ENCODE measurements at places on chromosomes 4 and X. TPM values are rescaled to one million over a fixed set of nuclear protein-coding genes. Genes with fewer than 3 reads are reported as not detected.

The FGFR3 gene
- total RNA-seq = 17.0 TPM

The DYNLT3 gene
- 8.3 TPM for total RNA-seq

The TEX13A gene
- total RNA-seq = not detected

The GABRG1 gene
- total RNA-seq = not detected

The KIAA1210 gene
- total RNA-seq = not detected

The TSC22D3 gene
- 44.9 TPM for total RNA-seq

The MAMLD1 gene
- total RNA-seq = 0.25 TPM

The TCEANC gene
- total RNA-seq = 3.6 TPM

The OPRPN gene
- total RNA-seq = not detected

GRCh38 chr4:165844161-165844560, 28.9 kb upstream of the TLL1 start:
- no peak for DNase-seq

GRCh38 chr4:61772126-61772525, 572.0 kb downstream of the ADGRL3 start:
- no peak for DNase-seq

DNA sequence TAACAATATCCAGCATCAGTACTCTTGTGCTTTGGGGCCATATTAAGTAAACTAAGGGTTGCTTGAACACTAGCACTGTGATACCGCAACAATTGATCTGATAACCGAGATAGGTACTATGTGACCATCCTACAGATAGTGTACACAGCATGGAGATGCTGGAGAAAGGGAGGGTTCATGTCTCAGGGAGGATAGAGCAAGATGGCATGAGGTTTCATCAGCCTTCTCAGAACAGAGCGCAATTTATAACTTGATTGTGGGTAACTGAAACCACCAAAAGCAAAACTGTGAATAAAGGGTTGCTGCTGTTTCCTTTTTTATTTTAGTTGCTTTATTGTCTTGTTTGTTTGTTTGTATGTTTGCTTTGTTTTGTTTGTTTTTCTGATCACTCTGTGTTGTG, 1449.7 kb downstream of the PCDH7 start:
- no peak for DNase-seq

GRCh38 chr4:14368391-14368790, 633.9 kb upstream of the CPEB2 start:
- no peak for DNase-seq

GRCh38 chr4:26958925-26959653, 98.4 kb downstream of the STIM2 start:
- DNase-seq = no peak

DNA sequence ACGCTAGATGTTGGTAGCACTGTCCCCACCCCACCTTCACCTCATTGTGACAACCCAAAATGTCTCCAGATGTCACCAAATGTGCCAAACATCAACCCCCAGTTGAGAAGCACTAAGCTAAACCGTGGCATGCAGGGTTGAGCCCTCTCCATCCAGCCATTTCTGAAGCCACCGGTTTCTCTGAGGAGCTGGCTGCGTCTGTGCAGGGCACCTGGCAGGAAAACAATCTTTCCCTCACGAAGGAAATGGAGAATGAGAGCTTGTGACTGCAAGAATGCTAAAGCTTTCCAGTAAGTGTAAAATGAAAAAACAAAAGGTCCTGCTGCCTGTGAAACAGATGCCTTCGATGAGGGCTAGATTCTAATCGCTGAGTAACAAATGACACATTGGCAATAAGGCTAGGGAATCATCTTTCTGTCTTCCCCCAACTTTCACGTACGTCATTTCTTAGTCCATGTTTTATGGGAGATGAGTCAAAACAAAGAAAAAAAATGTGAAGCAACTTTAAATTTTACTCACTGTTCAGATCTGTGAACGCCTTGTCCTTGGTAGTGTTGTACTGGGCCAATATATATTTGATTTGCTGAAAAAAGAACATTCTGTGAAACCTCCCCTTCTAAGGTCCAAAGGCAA, 59.9 kb downstream of the PROM1 start:
- no peak for DNase-seq

GRCh38 chr4:122854447-122855352, 28.1 kb downstream of the FGF2 start:
- DNase-seq = peak; percentile 17

DNA sequence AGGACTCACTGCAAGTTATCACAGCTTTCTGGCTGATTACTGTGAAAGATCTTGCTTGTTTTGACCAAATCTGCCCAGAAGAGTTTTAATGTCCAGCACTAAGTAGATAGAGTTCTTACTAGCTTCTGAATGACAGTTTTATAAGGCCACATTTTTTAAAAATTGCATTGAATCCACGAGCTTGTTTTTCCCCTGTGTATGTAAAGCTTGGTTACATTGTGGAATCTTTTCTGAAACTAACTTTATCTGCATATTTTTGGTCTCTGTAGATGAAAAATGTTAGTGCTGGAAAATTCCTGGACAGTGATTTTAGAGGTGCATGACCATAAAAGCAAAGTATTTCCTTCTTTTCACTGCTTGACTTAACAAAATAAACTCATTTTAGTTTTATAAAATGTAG, 650.3 kb upstream of the FAM241A start:
- no peak for DNase-seq

DNA sequence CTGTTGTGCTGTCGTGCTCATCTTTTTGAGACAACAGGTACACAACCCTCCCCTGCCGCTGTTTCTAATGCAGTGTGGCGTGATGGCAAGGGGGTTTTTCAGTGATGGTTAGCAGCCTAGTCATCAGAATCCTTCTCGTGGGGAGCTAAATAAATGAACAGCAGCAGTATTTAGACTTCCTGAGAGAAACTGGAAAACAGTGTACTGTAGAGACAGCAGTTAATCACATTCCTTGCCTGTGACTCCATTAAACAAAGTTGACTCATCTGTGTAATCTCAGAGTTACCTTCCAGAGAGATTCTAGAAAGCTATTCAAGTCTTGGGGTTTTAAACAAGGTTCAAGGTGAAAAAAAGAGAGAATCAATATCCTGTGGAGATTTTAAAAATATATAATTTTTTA, 1753.2 kb upstream of the PCDH7 start:
- DNase-seq = no peak

DNA sequence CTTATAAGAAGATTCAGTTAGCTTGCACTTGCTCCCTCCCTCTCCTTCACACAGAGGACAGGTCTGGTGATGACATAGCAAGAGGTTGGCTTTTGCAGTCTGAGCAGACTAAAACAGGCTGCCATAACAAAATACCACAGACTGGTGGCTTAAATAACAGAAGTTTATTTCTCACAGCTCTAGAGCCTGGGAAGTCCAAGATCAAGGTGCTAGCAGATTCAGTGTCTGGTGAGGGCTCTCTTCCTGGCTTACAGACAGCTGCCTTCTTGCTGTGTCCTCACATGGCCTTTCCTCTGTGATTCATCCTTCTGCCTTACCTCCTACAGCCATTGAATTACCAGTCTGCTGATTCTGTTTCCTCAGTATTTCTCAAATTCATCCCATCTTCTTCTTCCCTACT, 13.1 kb downstream of the RP2 start:
- no peak for DNase-seq

- no peak for DNase-seq
Observed at GRCh38 chr4:108846568-108846967, 83.7 kb upstream of the ETNPPL start.

GRCh38 chrX:1453395-1453783, 680 bp upstream of the ASMTL start:
- no peak for DNase-seq

DNA sequence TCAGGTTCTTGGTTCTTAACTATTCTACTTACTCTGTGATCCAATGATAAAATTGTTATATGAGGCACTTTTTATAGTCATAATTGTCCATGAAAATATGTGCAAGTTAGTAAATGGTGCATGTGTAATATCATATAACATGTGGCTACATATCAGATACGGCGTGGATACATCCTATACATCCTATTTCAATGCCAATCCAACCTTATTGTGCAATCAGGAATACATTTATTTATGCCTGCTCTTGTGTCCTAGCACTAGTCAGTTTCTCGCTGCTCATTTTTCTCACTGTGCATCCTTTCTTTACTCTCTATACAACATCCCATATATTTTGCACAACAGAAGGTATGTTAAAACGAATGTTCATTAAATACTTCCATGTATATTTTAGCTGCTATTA, 1141.1 kb downstream of the FAT4 start:
- no peak for DNase-seq

DNA sequence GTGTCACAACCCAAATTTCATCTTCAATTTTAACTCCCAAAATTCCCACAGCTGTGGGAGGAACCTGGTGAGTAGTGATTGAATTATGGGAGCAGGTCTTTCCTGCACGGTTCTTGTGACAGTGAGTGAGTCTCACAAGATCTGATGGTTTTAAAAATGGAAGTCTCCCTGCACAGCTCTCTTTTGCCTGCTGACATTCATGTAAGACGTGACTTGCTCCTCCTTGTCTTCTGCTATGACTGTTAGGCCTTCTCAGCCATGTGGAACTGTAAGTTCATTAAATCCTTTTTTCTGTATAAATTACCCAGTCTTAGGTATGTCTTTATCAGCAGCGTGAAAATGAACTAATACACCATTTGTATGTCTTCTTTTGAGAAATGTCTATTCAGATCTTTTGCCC, 13.0 kb upstream of the BLTP1 start:
- DNase-seq = no peak

DNA sequence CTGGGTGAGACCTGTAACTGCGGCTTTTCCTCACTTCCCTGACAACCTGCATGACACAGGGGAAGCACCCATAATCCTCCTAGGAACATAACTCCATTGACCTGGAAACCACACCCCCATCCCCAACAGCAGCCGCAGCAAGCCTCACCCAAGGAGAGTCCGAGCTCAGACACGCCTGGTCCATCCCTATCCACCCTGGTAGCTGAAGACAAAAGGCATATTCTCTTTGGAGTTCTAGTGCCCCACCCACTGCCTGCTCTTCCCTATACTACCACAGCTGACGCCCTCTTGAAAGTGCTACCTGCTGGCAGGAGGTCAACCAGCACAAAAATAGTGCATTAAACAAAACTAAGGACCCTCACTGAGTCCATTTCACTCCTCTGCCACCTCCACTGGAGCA, 1080.9 kb upstream of the IGFBP7 start:
- no peak for DNase-seq

GRCh38 chr4:154591890-154592289, 1.3 kb upstream of the FGA start:
- no peak for DNase-seq

DNA sequence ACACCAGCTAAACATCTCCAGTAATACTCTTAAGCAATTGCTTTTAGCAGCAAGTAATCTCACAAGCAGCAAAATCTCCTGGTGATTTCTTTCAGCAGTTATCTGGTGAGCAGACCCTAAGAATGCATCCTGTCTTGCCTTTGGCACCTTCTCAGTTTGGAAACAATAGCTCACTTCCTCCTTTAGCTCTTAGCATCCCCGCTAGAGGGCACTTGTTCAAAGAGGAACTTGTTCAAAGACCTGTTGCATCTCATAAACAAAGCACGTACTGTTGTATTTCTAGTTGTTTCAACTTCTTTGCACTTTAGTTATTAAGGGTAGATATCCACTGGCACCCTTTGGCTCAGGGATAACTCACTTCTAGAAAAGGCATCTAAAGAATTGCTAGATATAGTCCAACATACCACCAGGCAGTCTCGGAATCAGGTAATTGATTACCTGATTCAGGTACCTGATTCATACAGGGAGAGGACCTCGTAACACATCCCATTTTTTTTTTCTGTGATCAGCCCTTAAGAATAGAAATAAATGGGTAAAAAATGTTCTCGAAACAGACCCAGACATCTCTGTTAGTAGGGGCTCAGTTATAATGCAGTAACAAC, 81.9 kb upstream of the QRFPR start:
- peak; percentile 85 for DNase-seq

- DNase-seq = no peak
Observed at GRCh38 chr4:128227991-128228571, 59.5 kb downstream of the PGRMC2 start.

GRCh38 chrX:68175562-68175961, 257.7 kb downstream of the OPHN1 start:
- no peak for DNase-seq
